ENCODE measurements at places on chromosomes 12 and 14. TPM values are rescaled to one million over a fixed set of nuclear protein-coding genes. Genes with fewer than 3 reads are reported as not detected.
A peak's percentile ranks its signal among the peaks of the same experiment; 100 is the strongest.

- peaks cover 5% of the 10 kb centered on the region for H3K36me3 ChIP-seq
- no peak for DNase-seq
- no peak overlapping the region for H3K27ac ChIP-seq
- no peaks in the 10 kb centered on the region for H3K27me3 ChIP-seq
- no peak overlapping the region for H3K4me3 ChIP-seq
Measured at GRCh38 chr12:120737557-120738251, 12.1 kb downstream of the ACADS start.

DNA sequence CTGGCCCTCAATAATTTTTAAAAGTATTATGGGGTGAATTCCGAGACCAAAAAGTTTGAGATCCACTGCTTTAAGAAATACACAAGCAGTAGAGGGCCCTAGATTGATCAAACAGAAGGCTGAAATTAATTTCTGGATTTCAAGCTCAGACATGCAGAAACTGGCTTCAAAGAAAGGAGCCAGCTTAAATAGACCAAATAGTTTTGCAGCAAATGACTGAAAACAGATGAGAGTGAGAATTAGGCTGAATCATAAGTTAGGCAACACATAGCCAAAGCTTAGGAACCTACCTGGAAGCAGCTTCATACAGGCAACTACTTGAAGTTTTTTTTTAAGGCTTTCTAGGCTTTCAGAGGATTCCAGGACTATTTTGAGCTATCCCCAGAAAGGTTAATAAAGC lies 12.4 kb downstream of the ATF7 start:
- H3K27ac ChIP-seq = no peak overlapping the region
- peaks cover 22% of the 10 kb centered on the region for H3K4me1 ChIP-seq
- no peaks in the 10 kb centered on the region for H3K36me3 ChIP-seq
- H3K27me3 ChIP-seq = no peaks in the 10 kb centered on the region
- H3K4me3 ChIP-seq = no peak overlapping the region

- no peaks in the 10 kb centered on the region for H3K27me3 ChIP-seq
- no peak overlapping the region for H3K27ac ChIP-seq
- no peaks in the 10 kb centered on the region for H3K4me1 ChIP-seq
- no peaks in the 10 kb centered on the region for H3K36me3 ChIP-seq
- DNase-seq = peak; percentile 44
Measured at GRCh38 chr12:27652174-27652763, 44.0 kb upstream of the REP15 start.

Gene ATP6V1D
- total RNA-seq = 201 TPM

Gene CHST11
- total RNA-seq = 11.6 TPM

Measured in thyroid gland (tissue), 4 donors.